NCI-H1105 treated with DMSO at 0.1 percent for 48 hours (cell line): ENCODE measurements at places on chromosomes 12 and 14.

DNA sequence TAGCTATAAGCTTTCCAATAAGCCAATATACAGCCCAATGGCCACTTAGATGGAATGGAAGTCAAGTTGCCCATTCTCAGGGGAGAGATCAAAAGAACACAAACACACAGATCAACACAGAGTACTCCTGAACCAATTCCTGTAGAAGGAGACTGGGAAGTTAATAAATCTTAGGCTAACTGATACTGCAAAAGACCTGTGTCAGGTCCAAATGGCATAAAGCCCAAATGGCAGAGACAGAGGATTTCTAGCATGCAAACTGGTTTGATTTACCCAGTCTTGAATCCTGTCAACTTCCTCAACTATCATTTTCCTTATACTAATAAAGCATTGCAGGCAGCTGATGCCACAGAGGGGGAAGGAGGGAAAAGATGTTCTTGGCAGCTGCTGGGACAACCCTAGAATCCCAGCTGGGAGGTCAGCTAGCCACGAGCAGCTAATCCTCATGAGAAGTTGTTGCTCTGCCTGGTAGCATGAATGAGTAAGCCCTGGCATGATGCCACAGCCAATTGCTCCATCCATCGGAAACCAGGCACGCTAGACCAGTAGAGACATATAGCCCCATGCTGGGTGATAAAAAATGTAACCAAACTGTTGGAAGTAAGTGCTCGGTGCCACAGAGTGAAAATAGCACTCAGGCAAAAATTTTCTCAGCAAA lies 26.2 kb downstream of the ANG start:
- DNase-seq, result peak; percentile 25

DNA sequence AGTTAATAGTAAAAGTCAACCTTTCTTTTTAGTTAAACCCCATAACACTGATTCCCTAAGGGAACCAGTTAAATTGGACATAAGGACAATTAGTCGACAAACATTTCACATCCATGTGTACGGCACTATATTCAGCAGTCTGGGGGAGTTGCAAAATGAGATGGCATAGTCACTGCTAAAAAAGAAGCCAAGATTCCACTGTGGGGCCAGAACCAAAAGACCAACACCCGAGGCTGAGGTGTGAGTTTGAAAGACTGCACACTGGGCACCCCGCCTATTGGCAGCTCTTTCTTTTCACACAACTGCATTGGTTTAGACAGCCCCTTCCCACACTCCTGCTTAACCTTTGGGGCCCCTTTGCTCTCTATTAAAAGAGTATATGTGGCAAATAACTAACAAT lies 16.7 kb downstream of the SETD3 start:
- no peak for DNase-seq

- DNase-seq, result no peak
These were observed 187.6 kb downstream of the NAV3 start for GRCh38 chr12:78018171-78018910.

DNA sequence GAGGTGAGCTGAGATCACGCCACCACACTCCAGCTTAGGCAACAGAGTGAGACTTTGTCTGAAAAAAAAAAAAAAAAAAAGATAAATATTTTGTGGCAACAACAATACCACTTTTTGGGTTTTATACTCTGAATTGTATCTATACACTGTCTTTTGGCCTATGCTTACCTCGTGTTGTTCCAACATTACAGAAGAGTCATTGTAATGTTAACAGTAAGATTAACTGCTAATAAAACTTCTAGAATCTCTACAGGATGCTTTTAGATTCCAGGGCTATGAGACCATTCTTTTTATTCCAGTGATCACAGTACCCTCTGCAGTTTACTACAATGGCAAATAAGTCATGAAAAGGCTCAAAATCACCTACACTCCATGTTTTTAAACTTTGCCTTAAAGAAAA lies 11.6 kb downstream of the IFT81 start:
- DNase-seq, result no peak

DNA sequence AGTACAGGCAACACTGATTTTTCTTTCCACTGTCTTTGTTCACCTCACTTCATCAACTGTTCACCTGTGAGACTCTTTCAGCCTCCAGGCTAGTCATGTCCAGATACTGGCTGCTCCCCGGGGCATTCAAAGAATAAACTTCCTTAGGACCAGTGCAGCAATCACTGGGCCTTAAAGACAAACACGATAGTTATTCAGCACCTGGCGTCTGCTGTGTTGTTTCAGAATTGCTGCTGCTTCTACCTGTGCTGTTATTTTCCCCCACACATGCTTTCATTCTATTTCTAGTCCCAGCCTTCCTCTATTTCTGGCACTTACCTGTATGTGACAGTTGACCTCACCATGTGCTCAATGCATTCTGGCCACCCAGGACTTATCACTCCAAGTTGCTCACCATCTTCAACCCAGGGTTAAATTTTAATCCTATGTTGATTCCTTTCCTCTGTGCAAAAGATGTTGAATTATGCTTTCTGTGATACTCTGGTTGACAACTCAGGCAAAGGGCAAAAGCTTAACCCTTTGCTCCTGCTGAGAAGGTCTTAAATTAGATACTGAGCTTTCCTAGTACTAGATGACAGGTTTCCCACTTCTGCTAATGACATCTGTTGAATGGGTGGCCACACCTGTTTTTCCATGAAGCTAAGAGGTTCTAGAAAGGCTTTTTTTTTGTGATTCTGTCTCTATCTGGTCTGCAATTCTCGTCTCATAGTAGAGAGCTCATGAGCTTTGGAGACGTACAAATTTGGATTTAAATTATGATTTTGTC lies 41.4 kb downstream of the PTPRQ start:
- DNase-seq, result no peak

DNA sequence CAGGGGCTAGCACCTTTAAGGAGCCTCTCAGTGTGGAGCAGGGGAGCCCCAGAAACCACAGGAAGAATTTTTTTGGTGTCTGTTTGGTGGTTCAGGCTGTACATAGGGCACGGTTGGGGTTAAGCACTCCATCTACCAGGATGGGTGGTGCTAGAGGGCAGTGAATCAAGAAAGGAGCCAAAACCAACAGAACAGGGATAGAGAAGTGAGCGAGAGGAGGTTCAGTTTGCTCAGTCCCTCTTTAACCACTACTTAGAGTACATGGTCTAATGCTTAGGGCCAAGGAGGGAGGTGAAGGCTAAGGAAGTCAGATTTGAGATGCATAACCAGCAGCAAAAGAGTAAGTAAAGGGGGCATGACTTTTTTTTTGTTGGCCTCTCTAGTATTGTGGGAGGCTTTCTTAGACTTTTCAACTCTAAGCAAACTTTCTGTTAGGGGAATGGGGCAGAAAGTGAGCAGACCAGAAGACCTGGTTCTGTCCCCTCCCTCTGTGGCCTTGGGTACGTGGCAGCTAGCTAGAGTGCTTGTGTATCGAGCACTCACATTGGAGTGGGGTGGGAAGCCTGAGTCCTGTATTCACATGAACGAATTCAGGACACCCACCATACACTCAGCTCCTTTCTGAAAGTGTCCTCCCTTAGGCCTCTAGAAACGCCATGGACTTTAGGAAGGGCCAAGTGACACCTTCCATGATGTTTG lies 6.6 kb upstream of the NPFF start:
- DNase-seq, result no peak

DNA sequence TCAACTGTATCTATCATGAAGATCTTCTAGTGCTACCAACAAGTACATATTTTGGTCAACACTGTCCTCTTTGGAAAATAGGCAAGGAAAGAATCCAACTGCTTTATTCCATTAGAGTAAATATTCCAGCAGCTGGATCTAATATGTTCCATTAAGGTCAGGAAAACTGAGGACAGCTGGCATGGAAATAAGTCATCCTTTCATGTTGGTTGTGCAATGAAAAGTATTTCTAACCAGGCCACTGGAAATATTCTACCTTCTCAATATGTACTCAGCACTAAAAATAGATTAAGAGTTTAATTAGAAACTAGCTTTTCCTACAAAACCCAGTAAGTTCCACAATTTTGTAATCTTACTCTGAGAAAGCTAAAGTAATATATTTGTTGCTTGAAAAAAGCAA lies 19.6 kb downstream of the HIGD1C start:
- no peak for DNase-seq

DNA sequence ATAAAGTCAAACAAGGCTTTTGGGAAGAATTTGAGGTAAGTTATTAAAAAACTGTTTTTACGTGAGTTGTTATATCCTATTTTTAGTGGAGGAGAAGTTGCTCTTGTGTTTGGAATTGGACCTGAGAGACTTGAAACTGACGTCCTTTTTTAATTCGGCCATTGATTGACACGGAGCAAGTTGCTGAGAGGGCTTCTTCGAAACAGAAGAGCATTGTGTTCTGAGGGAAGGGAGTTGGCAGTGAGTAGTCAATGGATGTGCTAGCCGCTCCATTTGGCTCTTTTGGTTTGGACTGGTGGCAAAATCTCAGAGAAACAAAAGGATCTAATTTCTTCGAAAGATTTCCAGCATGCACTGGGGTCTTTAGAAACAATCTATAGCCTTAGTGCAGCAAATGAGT lies 37.3 kb downstream of the PTPN11 start:
- no peak for DNase-seq

GRCh38 chr14:70962935-70963334 lies 55.7 kb downstream of the PCNX1 start:
- DNase-seq, result no peak

GRCh38 chr12:76586764-76587395 lies 27.3 kb upstream of the OSBPL8 start:
- peak; percentile 32 for DNase-seq

DNA sequence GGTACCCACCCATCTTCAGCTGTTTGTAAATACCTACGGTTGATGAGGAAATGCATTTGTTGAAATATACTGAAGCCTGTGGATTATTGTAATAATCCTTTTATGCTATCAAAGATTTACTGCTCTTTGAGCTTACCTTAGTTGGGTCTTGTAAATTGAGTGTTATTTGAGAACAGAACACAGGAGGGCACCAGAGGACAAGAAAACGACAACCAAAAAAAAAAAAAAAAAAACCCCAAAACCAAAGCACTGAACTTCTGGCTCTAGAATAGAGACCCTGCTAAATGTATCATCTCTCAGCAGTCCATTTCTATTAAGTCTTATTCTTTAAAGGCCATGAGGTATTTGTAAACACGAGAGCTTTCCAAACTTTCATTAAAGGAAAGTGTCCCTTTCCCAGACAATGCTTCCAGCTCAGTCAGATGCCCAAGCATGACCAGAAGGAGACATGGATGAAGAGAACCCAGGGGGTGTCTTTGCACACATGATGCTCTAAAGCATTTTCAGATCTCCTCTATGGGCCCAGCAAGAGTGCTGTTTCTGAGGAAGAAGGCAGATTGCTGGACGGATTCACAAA lies 763.9 kb downstream of the NRXN3 start:
- DNase-seq, result peak; percentile 46
